HT1080 (cell line): ENCODE measurements at places on chromosomes 7 and 10. TPM values are rescaled to one million over a fixed set of nuclear protein-coding genes. Genes with fewer than 3 reads are reported as not detected.

- DNase-seq = no peak
These were observed 479.8 kb upstream of the SEMA3A start for GRCh38 chr7:84674236-84674913.

DNA sequence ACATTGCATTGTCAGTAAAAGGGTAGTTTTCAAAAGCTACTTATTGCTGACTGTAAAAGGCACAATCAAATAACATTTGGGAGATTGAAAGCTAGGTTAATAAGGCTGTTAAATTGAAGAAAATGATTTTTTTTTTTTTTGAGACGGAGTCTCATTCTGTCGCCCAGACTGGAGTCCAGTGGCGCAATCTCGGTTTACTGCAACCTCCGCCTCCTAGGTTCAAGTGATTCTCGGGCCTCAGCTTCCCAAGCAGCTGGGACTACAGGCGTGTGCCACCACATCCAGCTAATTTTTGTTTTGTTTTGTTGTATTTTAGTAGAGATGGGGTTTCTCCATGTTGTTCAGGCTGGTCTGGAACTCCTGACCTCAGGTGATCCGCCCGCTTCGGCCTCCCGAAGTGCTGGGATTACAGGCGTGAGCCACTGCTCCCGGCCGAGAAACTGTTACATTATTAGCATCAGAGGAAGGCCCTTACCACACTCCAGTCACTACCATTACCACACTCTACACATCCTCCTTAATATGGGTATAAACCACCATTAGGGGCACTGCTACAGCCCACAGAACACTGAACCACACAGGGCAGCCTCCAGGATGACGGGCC, 1.0 kb downstream of the CYP51A1 start:
- peak; percentile 18 for DNase-seq

DNA sequence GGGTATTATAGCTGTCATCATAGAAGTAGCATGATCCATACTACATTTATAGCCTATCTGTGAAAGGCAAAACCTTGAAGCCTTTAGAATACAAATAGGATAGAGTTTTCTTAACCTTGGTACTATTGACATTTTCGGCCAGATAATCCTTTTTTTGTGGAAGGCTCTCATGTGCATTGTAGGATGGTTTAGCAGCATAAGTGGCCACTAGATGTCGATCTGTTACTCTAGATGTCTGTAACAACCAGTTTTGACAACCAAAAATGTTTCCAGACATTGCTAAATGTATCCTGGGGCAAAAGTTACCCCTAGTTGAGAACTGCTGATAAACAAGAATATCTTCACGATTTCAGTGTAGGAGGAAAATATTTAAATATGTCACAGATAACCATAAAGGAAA, 319.4 kb upstream of the GALNT17 start:
- DNase-seq = no peak

- peak; percentile 28 for DNase-seq
These were observed 27.7 kb downstream of the PPP2R2D start for GRCh38 chr10:131928248-131929095.

GNGT1 gene
- not detected in 2 replicates for total RNA-seq

GRCh38 chr10:111872591-111872990, 311.0 kb downstream of the GPAM start:
- DNase-seq = no peak

GRCh38 chr7:66403564-66403963, 198.4 kb downstream of the TPST1 start:
- no peak for DNase-seq

- DNase-seq = peak; percentile 48
These were observed 711 bp downstream of the NAMPT start for GRCh38 chr7:106283831-106284713.

- peak; percentile 97 for DNase-seq
These were observed 4.9 kb downstream of the GCK start for GRCh38 chr7:44184206-44184872.
